ENCODE measurements at places on chromosomes 7 and 10. TPM values are rescaled to one million over a fixed set of nuclear protein-coding genes. Genes with fewer than 3 reads are reported as not detected.

DNA sequence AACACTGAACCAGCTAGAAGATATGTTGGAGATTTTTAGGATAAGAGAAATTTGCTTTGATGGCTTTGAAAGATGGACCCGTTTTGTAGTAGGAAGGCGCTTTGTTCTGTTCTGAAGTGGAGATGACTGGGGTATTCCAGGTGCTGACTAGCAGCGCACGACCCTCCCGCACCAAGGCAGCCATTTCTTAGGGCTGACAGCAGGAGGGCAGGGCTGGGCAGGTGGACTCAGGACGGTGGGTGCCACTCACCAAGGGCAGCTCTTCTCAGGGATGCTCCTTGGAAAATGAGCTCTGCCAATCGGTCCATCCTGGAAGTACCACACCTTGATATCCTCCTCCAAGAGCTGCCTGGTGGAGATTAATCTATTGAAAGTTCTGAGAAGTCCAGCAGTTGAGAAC is 463.6 kb upstream of the FOXK1 start:
- DNase-seq: no peak

- DNase-seq: no peak
These were observed 89.9 kb downstream of the DNAJB6 start for GRCh38 chr7:157426463-157427301.

The PTF1A gene
- polyA plus RNA-seq: not detected

GRCh38 chr7:30464231-30464671 is 14.3 kb downstream of the NOD1 start:
- no peak for DNase-seq

DNA sequence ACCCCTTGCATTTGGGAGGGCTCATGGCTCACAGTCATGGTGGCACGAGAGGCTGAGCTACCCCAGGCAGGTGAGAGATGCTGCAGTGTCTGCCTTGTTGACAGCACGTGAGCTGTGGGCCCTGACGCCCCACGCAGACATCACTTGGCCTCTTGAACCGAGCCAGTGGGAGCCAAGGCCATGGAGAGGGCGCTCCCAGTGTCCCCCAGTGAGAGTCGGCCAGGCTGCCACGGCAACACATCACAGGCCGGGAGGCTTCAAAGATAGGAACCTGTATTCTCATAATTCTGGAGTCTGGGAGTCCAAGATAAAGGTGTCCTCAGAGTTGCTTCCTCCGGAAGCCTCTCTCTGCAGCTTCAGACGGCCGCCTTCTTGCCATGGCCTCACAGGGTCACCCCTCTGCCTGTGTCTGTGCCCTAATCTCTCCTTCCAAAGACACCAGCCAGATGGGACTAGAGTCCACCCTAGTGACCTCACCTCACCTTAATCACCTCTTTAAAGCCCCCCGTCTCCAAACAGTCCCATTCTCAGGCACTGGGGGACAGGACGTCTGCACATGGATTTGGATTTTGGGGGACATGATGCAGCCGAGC is 119.6 kb downstream of the KLF6 start:
- DNase-seq: no peak

- no peak for DNase-seq
These were observed 318.0 kb upstream of the NPVF start for GRCh38 chr7:25546306-25546705.

GRCh38 chr7:76515999-76516443 is 5.7 kb downstream of the UPK3B start:
- DNase-seq: no peak

The OPN1SW gene
- polyA plus RNA-seq: 1.5 TPM

GRCh38 chr10:71337219-71337701 is 18.2 kb downstream of the SLC29A3 start:
- no peak for DNase-seq

- DNase-seq: no peak
These were observed 49.6 kb upstream of the GPR158 start for GRCh38 chr10:25125201-25125611.

- DNase-seq: peak; percentile 60
These were observed 8.8 kb upstream of the AFAP1L2 start for GRCh38 chr10:114412907-114413797.

DNA sequence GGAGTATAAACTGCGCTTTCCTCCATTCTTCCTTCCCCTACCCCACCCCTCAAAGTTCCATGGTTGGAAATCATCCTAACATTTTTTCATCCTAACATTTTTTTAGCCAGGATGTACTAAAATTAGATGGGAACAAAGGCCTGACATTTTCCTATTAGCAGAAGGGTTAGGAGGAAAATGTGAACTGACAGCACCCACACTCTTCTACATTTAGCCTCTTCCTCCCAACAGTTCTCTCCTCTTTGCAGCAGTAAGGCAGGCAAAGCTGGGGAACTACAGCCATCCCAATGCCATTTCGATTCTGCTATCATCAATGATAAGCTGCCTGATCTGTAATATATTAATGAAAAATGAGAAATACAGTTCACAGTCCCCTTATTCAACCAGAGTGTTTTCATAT is 11.4 kb upstream of the FAM53B start:
- no peak for DNase-seq

The C10orf62 gene
- polyA plus RNA-seq: not detected

The ZNF804B gene
- 0.04 TPM for polyA plus RNA-seq

The AS3MT gene
- polyA plus RNA-seq: 11.5 TPM

DNA sequence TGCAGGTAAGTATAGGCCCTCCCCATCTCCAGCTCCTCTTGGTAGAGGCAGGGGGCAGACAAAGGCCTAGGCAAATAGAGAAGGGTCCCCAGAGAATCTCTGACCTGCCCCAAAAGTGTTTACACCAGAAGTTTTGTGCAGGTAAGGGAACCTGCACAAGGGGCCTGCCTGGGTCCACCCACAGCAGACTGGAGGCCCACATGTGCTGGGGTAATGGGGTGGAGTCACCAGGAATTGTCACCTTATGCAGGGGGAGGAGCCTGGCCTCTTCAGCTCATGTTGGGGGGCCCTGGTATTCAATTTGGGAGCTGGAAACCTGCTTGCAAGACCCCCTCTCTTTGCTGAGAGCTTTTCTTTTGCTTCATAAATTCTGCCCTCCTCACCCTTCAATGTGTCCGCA is 302.7 kb downstream of the ZEB1 start:
- DNase-seq: no peak

- no peak for DNase-seq
These were observed 38.9 kb downstream of the HDAC9 start for GRCh38 chr7:18534481-18534880.

GRCh38 chr10:52502237-52502636 is 188.2 kb downstream of the DKK1 start:
- DNase-seq: no peak

The PRF1 gene
- polyA plus RNA-seq: 5.2 TPM

The POU6F2 gene
- polyA plus RNA-seq: 0.09 TPM

DNA sequence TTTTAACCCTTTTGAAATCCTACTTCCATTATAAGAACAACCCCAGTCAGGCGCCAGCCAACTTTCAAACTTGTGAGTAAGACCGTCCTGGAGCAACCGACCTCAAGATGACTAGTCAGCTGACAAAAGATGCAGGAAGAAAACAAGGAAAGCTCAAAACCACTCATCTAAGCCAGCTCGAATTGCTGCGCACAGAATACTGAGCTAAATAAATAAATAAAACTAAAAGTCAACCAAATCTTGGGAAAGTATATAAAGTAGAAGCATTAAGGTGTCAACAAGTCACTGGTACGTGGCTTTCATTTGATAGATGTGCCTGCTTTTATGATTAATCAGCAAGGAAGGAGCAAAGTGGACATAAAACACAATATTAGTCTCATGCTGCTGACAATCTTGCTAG is 1269.8 kb downstream of the XPNPEP1 start:
- no peak for DNase-seq

DNA sequence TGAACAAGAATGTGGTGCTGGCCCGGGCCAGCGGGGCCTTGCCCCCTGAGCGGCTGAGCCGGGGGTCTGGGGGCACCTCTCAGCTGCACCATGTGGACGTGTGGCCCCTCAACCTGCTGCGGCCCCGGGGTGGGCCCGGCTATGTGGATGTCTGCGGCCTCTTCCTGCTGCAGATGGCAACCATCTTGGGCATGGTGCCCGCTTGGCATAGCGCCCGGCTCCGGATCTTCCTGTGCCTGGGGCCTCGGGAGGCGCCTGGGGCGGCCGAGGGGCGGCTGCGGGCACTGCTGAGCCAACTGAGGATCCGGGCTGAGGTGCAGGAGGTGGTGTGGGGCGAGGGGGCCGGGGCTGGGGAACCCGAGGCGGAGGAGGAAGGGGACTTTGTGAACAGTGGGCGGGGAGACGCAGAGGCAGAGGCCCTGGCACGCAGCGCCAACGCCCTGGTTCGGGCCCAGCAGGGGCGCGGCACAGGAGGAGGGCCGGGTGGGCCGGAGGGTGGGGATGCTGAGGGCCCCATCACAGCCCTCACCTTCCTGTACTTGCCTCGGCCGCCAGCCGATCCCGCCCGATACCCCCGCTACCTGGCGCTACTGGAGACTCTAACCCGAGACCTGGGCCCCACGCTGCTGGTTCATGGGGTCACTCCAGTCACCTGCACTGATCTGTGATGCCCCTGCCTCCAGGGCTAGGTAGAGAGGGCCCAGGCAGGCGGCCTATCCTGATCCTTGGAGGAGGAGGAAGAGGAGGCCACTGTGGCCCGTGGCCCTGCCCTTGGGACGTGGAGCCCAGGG is 1.1 kb upstream of the TRIP6 start:
- no peak for DNase-seq

- DNase-seq: peak; percentile 36
These were observed 1.5 kb upstream of the SFMBT2 start for GRCh38 chr10:7412237-7412927.

Data from right lung (tissue), 10 donors.